Kidney (tissue), 22 donors: ENCODE measurements at places on chromosomes 5 and 9.

DNA sequence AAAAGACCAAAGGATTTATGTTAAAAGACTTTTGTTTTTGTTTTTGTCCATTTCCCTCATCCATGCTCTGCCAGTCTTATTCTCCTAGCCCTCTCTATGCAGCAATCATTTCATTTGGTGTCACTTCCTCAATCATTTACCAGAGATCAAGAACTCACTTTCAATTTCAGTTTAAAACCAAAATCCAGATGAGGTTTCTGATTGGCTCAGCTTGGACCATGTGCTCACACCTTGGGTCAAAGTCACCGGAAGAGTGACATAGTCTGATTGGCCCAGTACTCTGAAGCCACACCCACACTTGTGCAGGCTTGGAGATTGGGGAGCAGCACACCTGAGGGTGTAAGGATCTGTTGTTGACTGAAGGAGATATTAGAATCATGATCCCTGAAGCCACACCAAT, 79.6 kb downstream of the TLR4 start:
- DNase-seq, result no peak

GRCh38 chr5:53170746-53171349, 61.3 kb upstream of the MOCS2 start:
- DNase-seq, result peak; percentile 21

GRCh38 chr9:99368341-99369326, 146.6 kb downstream of the SEC61B start:
- DNase-seq, result peak; percentile 61

- DNase-seq, result no peak
Measured at GRCh38 chr5:110167384-110167783, 477.7 kb downstream of the MAN2A1 start.

- DNase-seq, result no peak
Measured at GRCh38 chr9:138071731-138072130, 194.1 kb downstream of the CACNA1B start.

DNA sequence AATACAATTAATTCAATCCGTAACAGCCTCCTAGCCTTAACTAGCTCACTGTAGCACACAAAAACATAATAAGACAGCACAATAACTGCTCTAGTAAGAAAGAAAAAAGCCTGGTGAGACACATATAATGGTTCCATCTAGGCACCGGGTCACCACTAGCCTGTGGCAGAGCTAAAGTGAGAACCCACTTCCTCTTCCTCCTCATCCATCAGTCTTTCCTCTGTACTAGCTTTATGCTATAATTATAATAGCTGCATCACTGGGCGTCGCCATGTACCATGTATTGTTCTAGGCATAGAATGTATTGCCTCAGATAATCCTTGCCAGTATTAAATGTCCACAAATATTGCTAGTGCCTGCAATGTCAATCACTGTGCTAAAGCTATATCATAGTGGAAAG, 23.1 kb downstream of the ADRB2 start:
- DNase-seq, result no peak

- no peak for DNase-seq
Measured at GRCh38 chr5:120449501-120449900, 14.6 kb upstream of the PRR16 start.

DNA sequence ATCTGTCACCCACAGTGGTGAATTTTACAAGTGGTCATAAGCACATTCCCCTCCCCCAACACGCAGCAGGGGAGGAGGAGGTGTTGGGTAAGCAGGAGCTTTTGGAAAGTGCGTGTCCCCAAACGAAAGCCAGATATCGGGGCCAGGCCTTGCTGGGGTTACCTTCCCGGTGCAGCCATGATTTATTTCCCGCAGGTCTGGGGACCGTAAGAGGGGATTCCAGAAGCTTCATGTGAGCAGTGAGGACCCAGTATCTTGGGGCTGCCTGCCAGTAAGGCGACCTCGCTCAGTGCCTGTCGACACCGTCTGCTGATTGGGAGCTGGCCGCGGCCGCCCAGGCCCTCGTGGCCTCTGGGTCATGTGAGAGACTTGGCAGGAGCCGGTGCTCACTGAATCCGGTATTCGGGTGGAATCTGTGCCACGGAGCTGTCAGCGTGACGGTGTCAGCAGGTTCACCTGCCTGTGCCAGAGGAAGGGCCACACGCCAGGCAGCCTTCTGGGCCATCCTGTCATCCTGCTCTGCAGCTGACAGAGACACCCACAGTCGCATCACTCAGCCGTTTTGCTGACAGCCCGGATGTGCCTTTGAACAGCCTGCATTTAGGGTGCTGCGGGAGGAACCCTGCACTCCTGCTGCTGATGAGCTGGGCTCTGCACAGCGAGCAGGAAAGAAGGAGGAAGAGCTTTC, 37.3 kb downstream of the SEC61B start:
- DNase-seq, result peak; percentile 92

DNA sequence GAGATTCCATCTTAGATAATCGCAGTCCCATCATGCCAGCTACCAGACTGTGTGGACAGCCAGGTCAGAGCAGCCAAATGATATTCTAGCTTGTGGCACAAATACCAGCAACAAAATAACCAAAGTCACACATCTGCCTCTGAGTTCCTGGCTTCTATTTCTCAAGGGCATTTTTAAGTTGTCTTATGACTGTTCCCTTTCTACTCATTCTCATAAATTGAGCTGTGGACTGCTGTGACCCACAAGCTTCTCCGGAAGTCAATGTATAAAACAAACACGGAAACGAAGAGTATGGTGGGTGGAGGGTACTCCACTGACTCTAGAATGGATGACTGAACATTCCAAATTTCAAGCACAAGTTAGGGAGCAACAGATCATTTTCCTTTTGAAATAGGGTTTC, 43.9 kb downstream of the PDCD1LG2 start:
- DNase-seq, result no peak

- DNase-seq, result no peak
Measured at GRCh38 chr5:90983711-90984124, 399.4 kb downstream of the ARRDC3 start.

DNA sequence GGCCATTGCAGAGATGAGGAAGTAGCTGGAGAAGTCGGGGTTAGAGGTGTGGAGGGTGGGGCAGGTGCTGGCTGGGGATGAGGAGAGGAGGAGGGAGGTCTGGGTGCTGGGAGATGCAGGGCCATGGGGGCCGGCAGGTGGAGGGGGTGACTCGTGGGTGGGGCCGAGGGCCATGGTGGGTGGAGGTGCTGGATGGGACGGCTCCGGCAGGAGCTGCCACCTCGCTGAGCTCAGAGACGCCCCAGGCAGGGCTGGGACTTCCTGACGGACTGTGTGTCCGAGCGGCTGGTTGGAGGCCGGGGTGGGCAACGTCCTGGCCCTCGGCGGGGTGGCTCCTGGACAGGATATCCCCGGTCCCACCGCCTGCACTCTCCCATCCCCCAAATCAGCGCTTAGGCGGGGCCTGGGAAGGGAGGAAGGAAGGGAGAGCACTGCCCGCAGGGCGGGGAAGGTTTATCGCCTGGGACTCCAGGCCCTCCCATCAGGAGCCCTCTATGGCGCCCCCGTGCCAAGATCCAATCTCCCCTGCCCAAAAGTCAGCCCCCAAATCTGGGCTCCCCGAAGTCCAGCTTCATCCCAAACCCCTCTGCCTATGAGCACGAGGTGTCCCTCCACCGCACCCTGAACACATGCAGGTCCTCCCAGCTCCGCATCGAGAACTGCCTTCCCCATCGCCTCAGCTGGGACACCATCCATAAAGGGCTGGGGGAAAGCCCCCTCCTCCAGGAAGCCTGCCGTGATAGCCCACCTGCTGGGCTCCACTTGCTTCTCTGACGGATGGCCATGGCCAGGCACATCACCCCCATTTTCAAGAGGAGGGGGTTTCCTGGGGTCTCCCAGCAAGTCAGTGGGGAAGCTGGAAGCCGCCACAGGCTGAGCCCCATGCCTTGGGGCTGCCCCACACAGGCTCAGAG, 58.3 kb upstream of the NOTCH1 start:
- DNase-seq, result no peak

DNA sequence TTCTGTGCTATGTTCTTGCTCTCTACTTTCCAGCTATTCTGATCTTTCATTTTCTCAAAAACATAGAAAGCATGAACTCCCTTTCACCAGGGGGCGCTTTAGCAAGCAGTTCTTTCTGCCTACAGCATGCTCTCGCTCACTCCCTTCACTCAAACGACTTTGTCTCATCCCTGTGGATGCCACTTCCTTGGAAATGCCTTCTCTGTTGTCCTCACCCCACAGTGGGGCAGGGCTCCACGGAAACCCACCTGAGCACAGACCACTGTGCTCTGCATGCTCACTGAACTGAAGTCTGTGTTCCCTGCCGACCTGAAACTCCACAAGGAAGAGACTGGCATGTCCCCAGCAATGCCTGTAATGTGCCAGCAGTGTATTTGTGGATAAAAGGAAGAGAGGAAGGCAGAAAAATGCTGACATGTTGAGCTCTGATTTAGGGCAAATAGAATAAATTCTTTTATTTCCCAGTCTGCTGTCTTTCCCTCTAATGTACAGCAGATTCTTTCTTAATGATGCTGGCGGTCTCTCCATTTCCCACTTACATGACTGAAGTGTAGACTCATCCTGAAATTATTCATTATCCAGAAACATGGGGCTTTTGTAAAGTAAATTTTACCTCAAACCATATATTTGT, 4.9 kb upstream of the ROR2 start:
- DNase-seq, result no peak

DNA sequence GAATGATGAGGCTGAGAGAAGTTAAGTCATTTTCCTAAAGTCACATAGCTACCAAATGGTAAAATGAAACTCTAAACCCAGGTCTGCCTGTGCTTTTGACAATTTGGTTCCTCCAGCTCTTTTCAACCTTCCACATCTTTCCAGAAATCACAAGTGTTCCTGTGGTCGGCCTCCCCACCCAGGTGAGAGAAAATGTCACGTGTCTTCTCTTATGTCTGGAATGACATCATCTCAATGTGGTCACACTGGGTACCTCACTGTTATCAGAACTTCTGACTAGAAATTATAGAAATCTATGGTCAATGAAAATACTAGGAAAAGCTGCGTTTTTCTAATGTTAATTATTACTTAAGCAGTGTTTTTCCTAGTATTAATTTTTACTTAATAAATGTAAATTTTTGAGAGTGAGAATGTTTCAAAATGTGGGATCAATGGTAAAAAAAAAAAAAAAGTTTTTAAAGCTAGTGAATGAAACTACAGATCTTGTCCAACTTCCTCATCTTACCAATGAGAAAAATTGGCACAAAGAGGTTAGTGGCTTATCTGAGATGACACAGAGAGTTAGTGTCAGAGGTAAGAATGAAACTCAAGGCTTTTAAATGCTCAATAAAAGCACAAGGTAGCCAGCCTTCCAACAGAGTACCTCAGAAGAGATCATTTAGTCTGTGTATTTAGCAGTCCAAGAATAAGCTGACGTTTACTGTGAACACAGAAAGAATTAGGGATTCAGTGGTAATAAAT, 228.7 kb upstream of the NR4A3 start:
- DNase-seq, result no peak

DNA sequence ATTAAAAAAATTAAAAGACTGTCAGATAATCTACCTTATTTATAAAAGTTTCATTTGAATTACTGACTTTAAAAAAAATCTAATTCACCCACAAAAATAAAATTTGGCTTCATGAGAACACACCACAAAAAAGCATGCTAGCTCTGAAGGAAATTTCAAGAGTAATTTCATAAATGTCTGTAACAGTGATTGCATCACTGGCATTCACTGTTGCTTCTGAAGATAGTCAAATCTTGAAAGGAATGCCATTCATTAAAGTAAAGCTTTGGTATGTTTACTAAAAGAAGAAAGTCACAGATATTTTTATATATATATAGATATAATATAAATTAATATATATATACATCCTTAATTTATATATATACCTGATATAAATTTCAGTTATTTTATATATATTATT, 43.4 kb downstream of the NADK2 start:
- DNase-seq, result no peak

- no peak for DNase-seq
Measured at GRCh38 chr5:178595150-178595549, 5.0 kb upstream of the COL23A1 start.

GRCh38 chr5:156155598-156155997, 171.4 kb upstream of the SGCD start:
- peak; percentile 66 for DNase-seq

DNA sequence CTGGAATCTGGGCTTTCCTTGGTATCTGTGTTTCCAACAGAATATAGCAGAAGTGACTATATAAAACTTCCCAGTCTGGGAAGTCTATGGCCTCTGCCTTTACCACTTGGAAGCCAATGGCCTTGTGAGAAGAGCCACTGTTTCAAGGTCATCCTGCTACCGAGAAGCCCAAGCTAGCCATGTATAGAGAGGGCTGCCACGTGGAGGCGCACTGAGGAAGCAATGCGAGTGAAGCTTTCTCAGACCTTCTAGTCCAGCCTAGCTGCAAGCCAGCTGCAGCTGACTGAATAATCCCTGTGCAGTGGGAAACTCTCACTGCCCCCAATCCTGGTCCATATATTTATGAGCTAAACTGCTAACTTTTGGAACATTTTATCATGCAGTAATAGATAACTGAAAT, 661.8 kb upstream of the RIOK2 start:
- no peak for DNase-seq

DNA sequence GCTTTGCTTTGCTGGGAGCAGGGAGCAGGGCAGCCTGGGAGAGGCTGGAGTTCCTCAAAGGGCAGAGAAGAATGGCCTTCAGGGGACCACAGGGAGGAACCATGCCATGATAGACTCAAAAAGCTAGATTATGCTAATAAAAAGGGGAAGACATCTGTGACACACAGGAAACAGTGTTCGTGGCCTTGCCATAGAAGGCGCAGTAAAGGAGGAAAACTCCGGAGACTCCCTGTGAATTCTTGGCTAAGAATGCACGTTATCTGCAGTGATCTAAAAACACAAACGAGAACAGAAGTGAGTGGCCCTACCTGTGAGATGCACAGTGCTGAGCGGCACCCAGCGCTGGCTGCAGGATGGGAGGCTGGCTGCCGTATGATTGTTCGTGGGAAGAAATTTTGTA, 15.9 kb upstream of the LTC4S start:
- no peak for DNase-seq

DNA sequence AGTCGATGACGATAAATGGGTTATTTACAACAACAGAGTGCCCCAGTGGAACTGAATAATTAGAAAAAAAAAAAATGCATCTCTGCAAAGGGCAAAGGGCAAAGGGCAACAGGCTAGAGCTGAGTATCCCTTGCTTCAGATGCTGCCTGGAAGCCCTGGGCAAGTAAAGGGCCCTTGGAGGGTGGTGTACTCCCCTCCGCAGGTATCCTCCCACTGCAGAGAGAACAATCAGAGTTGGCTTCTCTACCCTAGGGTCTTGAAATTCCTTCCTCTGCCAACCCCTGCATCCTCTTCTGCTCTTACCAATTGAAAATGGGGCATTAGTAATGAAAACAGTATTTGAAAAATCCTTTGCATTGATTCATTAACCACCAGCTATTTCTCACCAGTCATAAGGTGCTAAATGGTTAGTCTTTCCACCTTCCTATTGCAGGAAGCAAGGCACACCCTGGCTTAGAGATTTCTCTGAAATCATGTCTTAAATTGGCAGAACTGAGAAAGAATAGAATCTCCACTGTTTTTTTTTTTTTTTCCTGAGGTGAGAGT, 122.6 kb downstream of the SEMA6A start:
- DNase-seq, result no peak

GRCh38 chr5:119801570-119801969, 172.2 kb downstream of the FAM170A start:
- DNase-seq, result no peak
